ENCODE measurements at places on chromosomes 4 and X. TPM values are rescaled to one million over a fixed set of nuclear protein-coding genes. Genes with fewer than 3 reads are reported as not detected.

- no peak for DNase-seq
Measured at GRCh38 chr4:121898150-121898549, 27.9 kb upstream of the BBS7 start.

DNA sequence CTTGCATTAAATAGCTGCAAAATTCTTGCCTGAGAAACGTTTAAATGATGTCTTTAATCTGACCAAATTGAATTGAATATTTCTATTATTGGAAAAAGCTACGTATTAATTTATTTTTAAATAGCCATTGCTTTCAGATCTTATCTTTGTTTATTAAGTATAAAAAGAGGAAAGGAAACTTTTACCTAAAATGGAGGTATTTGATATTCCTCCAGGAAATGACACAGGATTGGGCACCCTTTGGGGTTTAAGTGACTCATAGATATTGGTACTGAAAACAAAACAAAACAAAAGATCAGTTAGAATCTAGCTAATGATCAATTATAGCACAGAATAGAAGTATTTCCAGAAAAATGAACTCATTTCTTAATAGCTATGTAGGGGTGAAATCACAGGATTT, 34.1 kb downstream of the PLS3 start:
- no peak for DNase-seq

DNA sequence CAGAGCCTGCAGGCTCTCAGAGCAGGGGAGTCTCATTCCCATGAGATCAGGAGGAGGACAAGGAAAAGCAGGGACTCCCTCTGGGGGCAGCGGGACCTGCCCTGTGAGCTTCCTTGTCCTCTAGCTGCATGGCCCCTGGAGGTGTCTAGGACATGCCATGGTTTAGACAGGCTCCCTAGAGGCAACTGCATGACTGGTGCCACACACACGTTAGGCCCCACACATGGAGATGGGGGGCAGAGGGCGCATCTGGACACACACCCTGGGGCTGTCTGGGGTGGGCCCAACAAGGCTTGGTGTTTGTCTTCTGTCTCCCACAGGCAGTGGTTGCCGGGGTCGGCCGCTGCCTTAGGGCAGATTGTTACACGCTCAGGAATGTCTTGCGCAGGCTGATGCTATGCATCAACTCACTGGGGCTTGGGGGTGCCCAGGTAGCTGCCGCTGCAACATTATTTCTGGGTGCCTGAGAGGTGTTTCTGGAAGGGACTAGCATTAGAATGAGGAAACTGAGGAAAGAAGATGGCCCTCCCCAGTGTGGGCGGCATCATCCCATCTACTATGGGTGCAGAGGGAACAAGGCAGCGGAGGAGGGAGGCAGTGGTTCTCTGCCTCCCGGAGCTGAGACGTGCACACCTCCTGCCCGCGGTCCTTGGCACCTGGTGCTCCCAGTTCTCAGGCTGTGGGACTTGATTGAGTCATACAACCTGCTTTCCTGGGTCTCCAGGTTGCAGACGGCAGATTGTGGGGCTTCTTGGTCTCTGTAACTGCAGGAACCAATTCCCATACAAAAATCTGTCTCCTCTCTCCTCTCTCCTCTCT, 32.1 kb upstream of the GPR78 start:
- DNase-seq: no peak

DNA sequence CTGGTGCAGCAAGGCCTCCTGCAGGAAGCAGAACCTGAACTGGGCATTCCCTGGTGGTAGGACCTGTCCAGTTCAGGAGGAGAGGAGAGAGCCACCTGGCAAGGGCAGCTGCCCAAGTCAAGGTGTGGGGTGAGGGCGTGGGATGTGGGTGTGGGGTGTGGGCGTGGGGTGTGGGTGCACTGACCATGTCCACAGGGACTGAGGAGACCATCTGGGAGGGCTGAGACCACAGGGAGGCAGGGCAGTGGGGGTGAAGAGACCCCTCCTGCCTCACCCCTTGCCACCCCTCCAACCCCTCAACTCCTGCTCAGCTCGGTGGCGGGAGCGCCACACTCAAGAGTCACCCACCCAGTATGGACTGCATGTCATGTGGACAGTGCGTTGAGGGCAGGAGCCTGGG, 117.9 kb downstream of the CPZ start:
- DNase-seq: no peak

GRCh38 chrX:5155301-5155700, 1073.4 kb downstream of the NLGN4X start:
- no peak for DNase-seq

DNA sequence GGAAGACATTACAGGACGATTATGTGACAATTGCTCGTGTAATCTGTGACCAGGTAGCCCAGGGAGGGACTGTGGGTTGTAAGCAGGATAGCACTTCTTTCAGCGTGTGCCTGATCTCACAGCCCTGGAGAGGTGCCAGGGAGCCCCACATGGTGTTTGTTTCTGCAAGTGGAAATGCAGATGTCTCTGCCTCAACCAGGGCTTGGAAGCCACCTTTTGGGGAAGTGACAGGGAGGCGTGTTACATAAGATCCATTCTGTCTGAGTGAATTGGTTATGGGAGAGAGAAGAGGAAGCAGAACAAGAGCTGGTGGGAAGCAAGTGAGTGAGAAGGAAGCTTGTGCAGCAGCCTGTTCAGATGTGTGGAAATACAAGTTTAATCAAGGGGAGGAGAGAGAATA, 104.5 kb upstream of the GATB start:
- no peak for DNase-seq

GRCh38 chrX:106599411-106599810, 12.4 kb upstream of the RADX start:
- no peak for DNase-seq

DNA sequence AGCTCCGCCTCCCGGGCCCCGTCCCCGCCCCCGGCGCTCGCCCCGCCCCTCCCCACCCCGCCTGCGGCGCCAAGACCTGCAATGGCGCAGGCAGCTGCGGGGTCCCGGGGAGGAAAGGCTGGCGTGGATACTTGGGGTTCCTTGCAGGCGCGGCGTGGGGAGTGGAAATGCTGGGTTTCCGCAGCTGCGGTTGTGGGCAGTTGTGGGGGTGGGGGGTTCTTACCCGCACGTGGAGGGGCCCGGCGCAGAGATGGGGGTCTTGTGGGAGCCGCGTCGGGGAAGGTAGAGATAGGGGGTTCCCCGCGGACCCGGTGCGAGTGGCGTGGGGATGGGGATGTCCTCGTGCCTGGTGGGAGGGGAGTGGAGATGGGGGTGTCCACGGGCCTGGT, 680 bp upstream of the ASMTL start:
- no peak for DNase-seq

DNA sequence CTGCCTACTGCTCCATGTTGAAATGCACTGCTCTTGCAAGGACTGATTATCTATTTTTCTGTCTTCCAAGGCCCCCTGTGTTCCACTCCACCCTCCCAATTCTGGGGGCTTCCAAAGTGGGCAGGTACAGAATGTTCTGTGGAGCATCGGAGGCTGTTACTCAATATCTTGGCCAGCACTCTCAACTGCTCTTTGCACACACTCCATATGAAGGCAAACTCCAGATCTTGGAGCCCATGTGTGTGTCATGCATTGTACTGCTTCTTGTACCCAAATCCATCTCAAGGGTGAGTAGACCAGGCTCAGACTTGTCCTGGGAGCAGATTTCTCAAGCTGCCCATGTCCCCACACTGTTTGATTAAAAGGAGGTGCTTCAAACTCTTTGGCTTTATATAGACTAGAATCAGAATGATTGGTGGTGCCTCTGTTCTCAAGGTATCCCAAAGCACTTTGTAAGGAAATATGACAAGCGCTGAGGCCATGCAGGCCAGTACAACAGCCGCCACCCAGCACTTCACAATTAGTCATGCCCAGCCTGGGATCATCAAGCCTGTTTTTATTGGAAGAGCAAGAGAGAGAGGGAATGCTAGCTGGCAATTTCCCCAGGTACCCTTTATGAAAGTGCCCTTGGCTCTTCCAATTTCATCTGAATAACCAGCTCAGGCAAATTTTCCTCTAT, 44.3 kb downstream of the AR start:
- peak; percentile 89 for DNase-seq

GRCh38 chr4:153152501-153153338, 51.5 kb upstream of the TRIM2 start:
- DNase-seq: peak; percentile 90

DNA sequence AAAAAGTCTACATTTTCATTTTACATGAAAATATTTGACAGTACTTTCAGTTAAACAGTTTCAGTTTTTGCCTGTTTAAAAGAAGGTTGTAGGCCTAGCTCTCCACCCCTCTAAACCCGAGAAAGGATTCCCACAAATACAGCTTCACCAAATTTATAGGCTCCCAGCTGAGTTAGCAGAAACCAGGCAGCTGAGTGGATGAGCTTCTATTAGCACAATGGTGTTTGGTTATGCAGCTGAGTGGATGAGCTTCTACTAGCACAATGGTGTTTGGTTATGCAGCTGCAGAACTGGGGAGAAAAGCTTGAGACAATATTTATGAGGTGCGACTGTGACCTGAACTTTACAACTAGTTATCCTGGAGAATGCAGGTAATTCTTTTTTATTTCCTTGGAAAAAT, 36.6 kb upstream of the PAQR3 start:
- DNase-seq: no peak

DNA sequence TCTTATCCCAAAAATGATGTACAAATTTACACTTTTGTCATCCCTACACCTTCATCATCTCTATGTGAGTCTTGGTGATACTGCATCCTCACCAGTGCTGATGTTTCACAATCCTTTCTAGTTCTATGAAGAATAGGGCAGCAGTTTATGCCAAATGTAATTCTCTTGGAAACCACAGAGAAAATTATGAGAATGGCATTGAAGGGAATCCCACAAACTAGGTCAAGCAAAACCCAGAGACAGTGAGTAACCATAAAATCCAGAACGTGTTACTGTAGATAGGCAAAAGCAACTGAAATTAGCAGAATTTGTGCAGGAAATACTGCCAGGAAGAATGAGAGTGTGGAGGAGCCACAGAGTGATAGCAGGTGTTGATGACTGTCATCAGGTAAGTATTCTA, 24.5 kb downstream of the IL15 start:
- DNase-seq: no peak

- DNase-seq: peak; percentile 88
Measured at GRCh38 chrX:72308566-72309296, 3.0 kb upstream of the CITED1 start.

DNA sequence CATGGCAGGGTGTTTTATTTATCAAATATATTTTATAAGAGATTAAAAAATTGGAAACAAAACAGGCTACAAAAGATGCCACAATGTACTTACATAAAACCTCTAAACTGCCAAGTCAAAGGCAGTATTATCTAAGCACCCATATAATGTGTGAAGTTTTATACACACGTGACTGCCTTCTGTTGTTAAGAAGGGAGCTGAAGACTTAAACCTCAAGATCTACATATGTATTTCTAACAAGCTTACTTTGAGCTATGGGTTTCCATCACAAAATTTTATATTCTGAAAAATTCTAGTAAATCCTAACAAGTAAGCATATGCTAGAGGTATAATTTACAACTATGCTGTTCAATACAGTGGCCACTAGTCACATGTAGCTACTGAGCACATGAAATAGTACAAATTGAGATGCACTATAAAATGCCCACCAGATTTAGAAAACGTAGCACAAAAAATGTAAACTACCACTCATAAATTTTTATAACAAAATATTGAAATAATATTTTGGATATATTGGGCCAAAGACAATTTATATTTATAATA, 9.8 kb downstream of the ATP8A1 start:
- DNase-seq: no peak

DNA sequence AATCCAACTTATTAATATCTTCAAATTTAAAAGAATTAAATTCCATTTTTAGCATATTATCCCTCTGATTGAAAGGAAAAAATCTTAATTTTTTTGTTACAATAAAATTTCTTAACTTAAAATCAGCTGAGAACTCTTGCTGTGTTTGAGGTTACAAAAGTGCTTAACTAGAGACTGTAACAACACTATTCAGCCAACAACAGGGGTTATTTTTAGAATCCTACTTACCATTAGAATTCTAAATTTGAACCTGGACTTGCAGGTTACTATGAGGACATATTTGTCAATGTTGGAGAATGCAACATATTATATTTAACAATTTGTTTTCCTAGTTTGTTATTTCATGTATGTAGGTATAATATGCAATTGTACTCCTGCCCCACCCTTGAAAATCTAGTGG, 238.1 kb upstream of the CXXC4 start:
- no peak for DNase-seq

DNA sequence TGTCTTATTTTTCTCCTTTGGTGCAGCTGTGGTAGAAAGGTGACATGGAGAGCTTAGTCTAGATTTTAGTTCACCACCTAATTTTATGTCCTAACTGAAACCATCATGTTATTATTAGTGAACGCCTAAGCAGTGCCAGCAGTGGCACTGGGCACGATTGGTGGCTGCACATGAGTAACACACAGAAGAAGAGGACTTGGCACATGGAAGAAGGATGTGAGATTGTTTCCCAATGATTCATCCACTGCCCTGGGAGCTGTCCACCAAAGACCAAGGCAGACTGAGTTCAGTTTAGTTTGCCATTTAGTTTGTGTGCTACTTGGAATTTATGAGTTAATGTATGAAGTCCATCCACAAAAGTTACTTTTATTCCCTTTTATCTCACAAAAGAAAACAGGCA, 68.1 kb upstream of the NAP1L5 start:
- no peak for DNase-seq

DNA sequence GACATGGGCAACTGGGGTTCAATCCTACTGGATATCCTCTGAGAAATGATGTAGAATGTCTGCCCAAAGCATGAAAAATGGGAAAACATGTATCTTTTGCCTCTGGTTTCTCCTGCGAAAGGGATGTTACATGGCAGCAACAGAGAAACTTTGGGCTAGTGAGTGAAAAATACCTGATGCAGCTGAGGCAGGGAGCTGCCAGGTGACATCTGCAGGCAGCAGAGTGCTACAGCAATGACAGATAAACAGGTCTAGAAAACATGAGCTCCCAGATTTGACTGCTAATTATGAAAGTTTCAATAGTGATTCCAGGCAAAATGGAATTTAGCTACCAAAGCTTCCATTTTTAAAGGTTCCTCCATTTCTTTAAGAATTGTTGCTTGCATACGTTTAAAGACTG, 4.8 kb upstream of the CXCL1 start:
- DNase-seq: no peak

- no peak for DNase-seq
Measured at GRCh38 chr4:120785202-120785601, 137.3 kb downstream of the PRDM5 start.

GRCh38 chrX:136354201-136354600, 53.4 kb downstream of the ADGRG4 start:
- DNase-seq: no peak

GRCh38 chrX:67435536-67435935, 108.3 kb upstream of the AR start:
- DNase-seq: no peak

GRCh38 chr4:159902648-159903047, 799.8 kb downstream of the RAPGEF2 start:
- DNase-seq: no peak

GRCh38 chrX:123869488-123869887, 9.6 kb downstream of the XIAP start:
- no peak for DNase-seq

MAGEA12 gene
- 1.6 TPM for total RNA-seq

HS3ST1 gene
- not detected for total RNA-seq

SLC4A4 gene
- 0.05 TPM for total RNA-seq

LINC00632 gene
- total RNA-seq: 1.8 TPM

NLGN3 gene
- 0.58 TPM for total RNA-seq

WDR17 gene
- 1.6 TPM for total RNA-seq

MAGEC1 gene
- total RNA-seq: 1.4 TPM

UGT2B11 gene
- total RNA-seq: not detected

BMPR1B gene
- total RNA-seq: 4.8 TPM

FGF5 gene
- 0.15 TPM for total RNA-seq

HSD17B13 gene
- not detected for total RNA-seq

PLXNB3 gene
- total RNA-seq: 2.0 TPM
